ENCODE measurements at places on chromosomes 1 and 21.

GRCh38 chr21:42763581-42764442, 110.4 kb downstream of the PDE9A start:
- no peak for DNase-seq

DNA sequence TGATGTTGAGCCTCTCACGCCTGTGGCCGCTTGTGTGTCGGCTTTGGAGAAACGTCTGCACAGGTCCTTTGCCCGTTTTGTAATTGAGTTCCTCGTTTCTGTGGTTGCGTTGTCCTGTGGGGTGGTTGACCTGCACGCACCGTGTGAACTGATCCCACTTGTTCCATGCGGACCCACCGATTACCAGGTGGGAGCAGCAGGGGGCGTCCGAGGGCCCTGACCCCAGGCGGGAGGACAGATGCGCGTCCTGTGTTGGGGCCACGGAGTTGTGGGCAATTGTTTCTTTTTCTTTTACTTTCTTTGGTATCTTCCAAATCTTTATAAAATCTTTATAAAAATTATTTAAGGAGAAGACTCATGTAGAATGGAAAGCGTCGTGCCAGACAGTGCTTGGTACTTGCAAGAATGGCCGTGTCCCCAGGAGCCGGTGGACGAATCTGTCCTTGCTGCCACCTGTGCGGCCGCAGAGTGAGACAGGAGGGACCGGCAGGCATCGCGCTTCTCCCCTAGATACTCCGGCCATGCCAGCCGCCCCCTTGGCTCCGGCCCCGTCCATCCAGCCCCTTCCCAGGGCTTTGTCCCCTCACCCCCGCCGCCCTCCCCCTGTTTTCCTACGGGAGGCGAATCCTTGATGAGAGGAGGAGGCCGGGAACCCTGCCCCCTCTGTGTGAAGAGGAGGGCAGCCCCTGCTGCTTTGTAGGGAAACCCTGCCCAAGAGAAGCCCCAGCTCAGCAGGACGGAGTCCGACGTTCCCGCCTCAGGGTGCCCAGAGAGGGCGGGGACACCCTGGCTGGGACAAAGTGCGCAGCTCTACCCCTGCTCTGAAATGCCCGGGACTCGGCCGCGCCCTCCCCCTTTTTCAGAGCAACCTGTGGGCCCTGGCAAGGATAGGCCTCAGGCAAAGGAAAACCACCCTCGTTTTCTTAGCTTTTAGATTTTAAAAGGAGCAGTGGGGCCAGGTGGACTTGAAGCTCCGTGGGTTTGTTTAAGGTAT, 41.7 kb downstream of the PRKCZ start:
- no peak for DNase-seq

- no peak for DNase-seq
Observed at GRCh38 chr1:6898974-6899539, 113.8 kb downstream of the CAMTA1 start.

GRCh38 chr1:110087812-110088738, 17.6 kb upstream of the ALX3 start:
- peak; percentile 57 for DNase-seq

GRCh38 chr1:83864991-83865390, 133.9 kb downstream of the TTLL7 start:
- DNase-seq, result no peak

DNA sequence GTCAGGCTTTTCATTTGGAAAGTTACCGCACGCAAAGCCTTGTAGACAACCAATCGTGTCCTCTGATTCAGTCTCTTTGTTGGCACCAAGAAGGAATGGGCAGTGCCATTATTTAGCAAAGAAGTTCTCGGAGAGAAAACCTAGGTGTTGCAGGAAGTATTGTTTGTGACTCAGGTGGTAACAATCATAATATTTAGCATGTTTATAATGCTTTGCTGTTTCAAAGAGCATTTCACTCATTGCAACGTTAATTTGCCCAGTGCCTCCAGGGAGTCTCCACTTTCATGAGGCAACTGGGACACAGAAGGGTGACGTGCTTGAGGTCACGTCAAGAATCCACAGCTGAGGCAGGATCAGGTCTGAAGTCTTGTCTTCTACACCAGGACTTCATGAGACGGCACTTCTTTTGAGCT, 31.4 kb downstream of the STPG1 start:
- DNase-seq, result no peak

DNA sequence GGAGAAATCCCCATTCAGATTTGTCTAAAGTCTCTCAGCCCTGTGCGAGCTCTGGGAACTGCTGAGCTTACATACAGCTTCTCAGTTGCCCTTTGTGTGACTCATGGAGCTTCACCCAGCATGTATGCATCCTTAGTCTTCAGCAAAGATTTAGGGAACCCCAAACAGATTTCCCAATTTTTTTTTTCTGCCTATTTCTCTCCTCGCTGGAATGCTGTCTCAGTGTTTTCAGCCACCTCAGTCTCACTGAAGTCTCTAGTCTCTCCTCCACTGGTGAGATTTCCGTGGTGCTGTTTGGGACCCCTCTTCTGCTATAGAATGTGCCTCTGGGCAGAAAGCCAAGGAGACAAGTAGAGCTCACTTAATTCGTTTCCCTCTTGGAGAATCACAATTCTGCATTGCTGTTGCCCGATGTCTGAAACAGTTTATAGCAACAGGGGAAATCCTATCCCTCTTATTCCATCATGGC, 28.1 kb upstream of the TXLNA start:
- no peak for DNase-seq

- no peak for DNase-seq
Observed at GRCh38 chr1:93029317-93029716, 49.8 kb upstream of the MTF2 start.

DNA sequence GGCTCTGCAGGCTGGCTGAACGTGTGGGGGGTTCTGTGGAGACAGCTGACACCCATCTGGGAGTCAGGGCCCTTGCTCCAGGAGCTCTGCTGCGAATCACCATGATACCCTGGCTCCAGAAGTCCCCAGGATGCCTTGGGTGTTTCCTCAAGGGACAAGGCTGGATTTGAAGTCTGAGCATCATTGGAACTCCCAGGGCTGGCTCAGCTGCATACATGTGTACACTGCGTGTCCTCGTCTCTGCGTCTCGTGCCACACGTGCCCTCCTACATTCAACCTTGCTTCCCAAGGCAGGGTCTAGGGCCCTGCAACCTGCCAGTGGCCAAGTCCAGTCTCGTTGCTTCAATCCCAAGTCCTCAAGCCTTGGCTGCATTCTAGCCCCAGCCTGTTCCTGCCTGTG, 11.7 kb downstream of the CSF1 start:
- no peak for DNase-seq

DNA sequence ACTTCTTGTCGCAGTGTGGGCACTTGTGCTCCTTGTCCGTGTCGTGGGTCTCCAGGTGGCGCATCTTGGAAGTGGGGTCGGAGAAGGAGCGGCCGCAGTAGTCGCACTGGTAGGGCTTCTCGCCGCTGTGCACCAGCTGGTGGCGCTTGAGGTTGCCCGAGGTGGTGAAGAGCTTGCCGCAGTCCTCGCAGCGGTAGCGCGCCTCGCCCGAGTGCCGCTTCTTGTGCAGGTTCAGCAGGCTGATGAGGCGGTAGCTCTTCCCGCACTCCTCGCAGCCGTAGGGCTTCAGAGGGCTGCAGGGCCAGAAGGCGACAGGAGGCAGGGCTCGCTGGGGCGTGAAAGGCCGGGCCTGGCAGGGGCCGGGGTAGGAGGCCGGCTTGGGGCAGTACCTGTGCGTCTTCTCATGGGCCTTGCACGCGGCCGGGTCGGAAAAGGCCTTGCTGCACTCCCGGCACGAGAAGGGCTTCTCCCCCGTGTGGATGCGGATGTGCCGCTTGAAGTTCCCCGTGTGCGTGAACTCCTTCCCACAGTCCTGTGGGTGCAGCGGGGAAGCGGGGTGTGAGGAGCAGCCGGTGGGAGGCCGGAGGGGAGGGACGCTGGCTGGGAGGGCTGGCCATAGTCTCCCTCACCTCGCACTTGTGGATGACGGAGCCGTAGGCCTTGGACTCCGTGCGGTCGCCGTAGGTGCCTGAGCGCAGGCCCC, 31.4 kb downstream of the ZBTB17 start:
- no peak for DNase-seq

GRCh38 chr21:14841511-14842472, 223.0 kb downstream of the NRIP1 start:
- DNase-seq, result no peak

- DNase-seq, result no peak
Observed at GRCh38 chr1:208243527-208243966, 637 bp downstream of the PLXNA2 start.

DNA sequence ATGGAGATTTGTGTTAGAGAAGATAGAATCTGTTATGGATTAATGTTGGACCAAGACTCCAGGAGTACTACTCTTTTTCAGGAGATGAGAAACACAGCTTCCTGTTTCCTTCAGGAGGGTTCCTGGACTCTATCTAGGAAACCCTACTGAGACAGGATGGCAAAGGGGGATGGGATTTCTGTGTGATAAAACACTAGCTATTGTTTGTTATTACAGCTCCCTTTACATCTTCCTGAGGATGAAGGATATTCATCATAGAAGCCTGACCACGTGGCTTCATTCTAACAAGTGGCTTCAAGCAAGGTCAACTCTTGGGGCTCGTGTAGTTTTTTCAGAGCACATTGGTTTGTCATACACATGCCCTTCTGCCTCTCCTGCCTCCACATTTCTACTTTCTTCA, 33.3 kb downstream of the RGL1 start:
- no peak for DNase-seq

- DNase-seq, result no peak
Observed at GRCh38 chr1:201261771-201262547, 21.3 kb upstream of the PKP1 start.

DNA sequence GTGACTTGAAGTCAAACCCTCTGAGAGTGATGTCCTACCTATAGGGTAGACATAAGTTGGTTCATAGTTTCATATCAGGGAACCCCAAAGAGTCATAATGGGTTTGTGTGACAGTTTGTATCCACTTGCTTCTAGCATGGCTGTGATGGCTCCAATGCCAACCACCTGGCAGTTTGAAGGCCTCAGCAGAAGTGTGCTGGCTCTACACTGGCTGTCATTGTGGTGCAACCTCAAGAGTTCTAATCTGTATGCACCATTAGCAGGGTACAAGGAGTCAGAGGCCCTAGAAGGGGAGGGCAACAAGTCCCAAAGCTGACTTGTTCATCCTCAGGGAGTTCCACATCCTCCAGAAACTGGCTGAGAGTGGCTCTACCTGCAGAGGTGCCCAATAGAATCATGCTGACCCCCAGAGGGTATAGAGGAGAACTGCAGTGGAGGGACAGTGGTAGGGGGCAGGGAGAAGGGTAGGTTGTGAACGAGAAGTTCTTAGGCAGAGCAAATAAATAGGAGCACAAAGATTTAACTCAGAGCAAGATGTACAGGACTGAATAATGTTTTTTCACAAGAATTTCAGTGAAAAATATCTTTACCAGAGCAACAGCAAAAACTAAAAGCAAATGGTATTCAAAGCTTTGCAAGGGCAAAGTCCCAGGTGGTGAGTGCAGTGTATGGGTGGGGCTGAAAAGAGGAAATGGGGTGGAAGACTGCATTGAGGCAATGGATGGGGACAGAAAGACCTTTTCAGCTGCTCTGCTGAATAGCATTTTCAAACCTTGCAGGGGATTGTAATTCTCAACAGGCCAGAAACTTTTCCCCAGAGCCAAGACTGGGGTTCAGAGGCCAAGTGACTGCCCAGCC, 3.2 kb downstream of the FCRL2 start:
- no peak for DNase-seq

DNA sequence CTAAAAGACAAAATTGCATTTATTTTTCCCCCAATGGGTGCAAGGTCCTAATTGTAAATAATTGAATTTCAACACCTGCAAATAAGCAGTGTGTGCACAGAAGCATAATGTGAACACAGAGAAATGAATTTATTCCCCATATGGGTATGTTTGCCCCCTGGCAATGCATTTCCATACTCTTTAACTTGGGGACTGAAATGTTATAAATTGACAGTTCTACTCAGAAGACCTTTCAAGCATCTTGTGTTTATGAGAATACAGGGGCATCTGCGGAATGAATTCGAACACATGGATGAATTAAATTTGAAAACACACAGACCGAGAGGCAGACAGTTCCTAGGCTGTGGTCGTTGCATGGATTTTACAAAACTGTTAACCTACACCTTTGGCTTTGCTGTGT, 3.5 kb downstream of the PBX1 start:
- DNase-seq, result no peak

DNA sequence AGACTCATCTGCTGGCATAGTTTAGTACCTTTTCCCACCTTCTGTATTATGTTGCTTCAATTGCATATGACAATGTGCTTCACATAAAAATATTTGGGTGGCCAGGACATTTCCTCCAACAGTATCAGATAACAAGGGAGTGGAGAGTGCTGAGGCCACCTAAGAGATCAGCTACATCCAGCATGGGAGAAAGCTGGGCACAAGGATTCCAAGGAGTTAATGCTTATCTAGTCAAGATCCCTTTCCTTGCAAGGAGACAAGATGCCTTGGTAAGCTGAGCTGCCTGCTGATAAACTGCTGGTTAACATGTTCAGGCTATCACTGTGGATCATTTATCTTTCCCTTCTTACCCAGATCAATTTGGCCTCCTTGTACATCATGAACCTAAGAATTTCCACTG, 5.4 kb downstream of the TACSTD2 start:
- DNase-seq, result no peak

- DNase-seq, result no peak
Observed at GRCh38 chr1:19676438-19676922, 11.8 kb downstream of the HTR6 start.

GRCh38 chr1:208332036-208332773, 88.0 kb upstream of the PLXNA2 start:
- no peak for DNase-seq

GRCh38 chr1:61114178-61114870, 32.0 kb downstream of the NFIA start:
- DNase-seq, result no peak
